AG08395 (cell line): ENCODE measurements at places on chromosomes 4 and X.
A peak's percentile ranks its signal among the peaks of the same experiment; 100 is the strongest.

GRCh38 chr4:156991161-156991560 lies 19.6 kb upstream of the PDGFC start:
- no peak for DNase-seq

GRCh38 chr4:157674699-157675098 lies 454.2 kb downstream of the GRIA2 start:
- DNase-seq, result no peak

DNA sequence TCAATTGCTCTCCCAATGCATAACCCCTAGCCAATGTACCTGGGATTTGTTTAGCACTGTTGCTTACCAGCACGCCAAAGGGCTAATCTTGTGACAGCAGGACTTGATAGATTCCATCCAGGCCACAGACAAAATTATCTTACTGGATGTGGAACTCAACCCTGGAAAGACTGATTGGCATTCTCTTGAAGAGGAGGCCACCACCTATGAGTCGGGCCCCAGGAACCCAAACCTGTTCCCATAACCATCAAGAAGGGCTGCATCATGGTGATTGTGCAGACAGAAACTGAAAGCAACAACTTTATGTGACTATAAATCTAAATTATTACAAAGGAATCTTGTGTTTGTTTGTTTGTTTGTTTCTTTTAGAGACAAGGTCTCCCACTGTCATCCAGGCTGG lies 19.9 kb upstream of the TMEM255A start:
- DNase-seq, result no peak

- no peak for DNase-seq
Observed at GRCh38 chr4:110128472-110128919, 69.9 kb downstream of the ELOVL6 start.

GRCh38 chr4:166996216-166996615 lies 238.1 kb downstream of the SPOCK3 start:
- no peak for DNase-seq

- DNase-seq, result no peak
Observed at GRCh38 chr4:105469736-105470135, 4.1 kb downstream of the PPA2 start.

DNA sequence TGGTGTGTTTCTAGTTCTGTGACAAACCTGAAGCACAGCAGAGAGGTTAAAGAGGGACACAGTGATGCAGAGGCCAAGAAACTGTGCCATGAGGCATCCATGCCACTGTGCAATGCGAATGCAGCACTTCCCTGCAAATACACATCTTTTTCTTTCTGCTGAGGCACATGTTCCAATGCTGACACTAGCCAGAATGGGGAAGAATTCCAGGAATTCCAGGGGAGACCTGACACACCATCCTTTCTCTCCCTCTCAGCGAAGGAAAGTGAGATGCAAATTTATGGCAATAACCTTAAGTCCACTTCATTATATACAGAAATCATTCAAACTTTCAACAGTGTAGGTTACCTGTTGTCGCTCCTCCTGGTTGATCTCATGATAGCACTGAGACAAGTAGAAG lies 204.8 kb downstream of the LDB2 start:
- DNase-seq, result no peak

DNA sequence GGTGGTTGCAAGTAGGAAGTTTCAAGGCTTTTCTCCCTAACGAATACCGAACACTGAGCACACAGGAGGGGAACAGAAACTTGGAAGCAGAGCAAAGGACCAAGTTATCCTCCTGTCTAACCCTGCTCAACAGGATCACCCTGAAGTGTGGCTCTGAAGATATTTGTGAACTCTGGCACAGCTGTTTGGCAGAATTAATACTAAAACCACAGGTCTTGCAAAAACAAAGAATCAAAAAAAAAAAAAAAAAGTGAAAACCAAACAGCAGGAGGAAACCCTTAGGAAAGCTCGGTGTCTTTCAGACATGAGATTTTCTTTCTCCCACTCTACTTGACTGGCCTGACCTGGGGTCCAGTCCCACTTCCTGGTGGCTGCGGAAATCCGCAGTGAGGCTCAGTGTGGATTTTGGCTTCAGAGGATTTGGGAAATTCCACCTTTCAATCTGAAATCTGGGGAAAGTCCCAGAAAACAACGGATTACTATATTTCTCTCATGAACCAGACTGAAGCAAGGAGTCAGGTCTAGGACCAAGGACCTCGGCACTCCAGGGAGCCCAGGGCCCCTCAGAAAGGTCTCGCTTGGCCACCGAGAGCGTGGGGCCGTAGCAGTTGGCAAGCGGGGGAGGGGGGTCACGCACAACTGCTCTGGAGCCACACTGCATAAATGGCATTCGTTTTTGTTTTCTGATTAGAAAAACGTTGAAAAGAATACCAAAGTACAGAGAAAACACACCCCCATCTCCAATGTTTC lies 867 bp downstream of the TIFA start:
- DNase-seq, result peak; percentile 38

GRCh38 chr4:119210775-119211174 lies 1.7 kb upstream of the USP53 start:
- no peak for DNase-seq

DNA sequence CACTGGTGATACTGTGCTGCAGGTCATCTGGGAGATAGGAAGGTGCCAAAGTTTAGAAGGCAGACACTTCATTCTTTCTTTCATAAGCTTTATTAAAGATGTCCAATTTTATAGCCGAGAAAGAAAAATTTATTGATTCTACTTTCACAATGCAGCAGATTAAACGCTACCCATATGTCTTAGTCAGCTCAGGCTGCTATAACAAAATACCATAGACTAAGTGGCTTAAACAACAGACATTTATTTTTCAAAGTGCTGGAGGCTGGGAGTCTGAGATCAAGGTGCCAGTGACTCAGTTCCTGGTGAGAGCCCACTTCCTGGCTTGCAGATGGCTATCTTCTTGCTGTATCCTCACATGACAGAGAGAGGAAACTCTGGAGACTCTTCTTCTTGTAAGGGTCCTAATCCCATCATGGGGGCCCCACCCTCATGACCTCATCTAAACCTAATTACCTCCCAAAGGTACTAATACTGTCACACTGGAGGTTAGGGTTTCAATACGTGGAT lies 33.4 kb upstream of the KLHL34 start:
- no peak for DNase-seq
